A549 treated with RU486 at 1 μM for 4 hours (cell line): ENCODE measurements at places on chromosomes 1 and 21. TPM values are rescaled to one million over a fixed set of nuclear protein-coding genes. Genes with fewer than 3 reads are reported as not detected.

NUP210L gene
- not detected in 5 replicates for total RNA-seq

RPTN gene
- not detected in 5 replicates for total RNA-seq

ST6GALNAC5 gene
- total RNA-seq = not detected in 5 replicates

ANKRD45 gene
- total RNA-seq = 0.13 to 0.34 TPM (median 0.30 TPM) in 3 of 5 replicates, not detected in the others

EXOSC10 gene
- 35.8 to 37.5 TPM (median 36.4 TPM) in 5 replicates for total RNA-seq

NPR1 gene
- total RNA-seq = 0.77 to 1.2 TPM (median 0.97 TPM) in 5 replicates

CFAP74 gene
- total RNA-seq = 0.10 TPM in 1 of 5 replicates, not detected in the others

FLG2 gene
- total RNA-seq = not detected in 5 replicates
